ENCODE measurements at places on chromosomes 12 and 14.

- DNase-seq, result no peak
Measured at GRCh38 chr12:53530061-53530460, 22.8 kb upstream of the NPFF start.

GRCh38 chr12:124177951-124178316 lies 117.0 kb upstream of the RFLNA start:
- no peak for DNase-seq

- DNase-seq, result no peak
Measured at GRCh38 chr14:43022094-43022800, 1415.6 kb downstream of the LRFN5 start.

GRCh38 chr12:5882511-5883190 lies 62.4 kb downstream of the ANO2 start:
- no peak for DNase-seq

DNA sequence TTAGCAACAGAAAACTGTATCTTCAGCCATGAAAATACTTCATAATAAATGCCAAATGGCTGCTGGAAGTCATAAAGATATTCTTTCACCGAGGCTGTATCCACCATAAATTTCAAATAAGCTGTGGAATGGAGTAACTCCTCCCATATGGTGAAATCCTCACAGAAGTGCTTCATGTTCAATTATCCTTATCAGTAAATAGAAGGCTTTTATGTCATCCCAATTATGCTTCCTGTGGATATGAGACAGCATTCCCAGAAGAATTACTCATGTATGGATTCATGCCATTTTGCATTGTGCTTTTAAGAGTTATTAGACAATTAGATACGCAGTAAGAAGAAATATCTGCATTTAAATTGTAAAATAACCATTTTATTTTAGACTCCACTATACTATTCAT lies 99.0 kb downstream of the RTN1 start:
- DNase-seq, result peak; percentile 40

- no peak for DNase-seq
Measured at GRCh38 chr12:11540156-11540555, 109.3 kb upstream of the ETV6 start.

DNA sequence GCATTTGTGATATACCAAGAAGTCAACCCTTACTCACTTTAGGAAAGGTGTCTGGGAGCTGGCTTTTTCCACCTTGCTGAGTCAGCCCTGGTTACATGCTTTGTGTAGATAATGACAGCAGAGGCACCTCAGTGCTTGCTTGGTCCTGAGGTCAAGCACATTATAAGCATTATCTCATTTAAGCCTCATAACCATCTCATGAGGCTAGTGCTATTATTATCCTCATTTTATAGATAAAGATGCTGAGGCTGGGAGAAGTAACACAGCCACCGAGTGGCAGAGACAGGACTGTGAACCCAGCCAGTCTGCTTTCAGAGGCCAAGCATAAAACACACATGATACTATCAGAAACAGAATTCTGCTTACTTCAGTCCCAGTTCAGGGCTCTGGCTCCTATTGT lies 29.4 kb downstream of the MAX start:
- DNase-seq, result no peak

DNA sequence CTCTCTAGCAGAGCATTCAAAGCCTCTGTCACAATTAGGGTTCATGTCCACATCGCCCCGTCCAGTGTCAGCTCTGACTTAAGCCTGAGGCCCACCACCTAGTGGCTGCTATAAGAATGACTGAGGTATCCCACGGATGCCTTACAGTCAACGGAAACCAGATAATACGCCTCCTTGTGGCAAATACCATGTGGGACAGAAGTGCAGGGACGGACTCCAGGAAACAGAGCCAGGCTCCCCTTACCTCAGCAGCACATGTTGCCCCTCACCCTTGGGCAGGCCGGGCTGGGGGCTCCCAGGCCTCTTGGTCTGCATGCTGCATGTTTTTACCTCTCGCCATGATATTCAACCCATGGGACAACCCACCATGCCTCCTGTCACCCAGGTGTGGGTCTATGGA lies 86.3 kb downstream of the VWF start:
- peak; percentile 45 for DNase-seq

DNA sequence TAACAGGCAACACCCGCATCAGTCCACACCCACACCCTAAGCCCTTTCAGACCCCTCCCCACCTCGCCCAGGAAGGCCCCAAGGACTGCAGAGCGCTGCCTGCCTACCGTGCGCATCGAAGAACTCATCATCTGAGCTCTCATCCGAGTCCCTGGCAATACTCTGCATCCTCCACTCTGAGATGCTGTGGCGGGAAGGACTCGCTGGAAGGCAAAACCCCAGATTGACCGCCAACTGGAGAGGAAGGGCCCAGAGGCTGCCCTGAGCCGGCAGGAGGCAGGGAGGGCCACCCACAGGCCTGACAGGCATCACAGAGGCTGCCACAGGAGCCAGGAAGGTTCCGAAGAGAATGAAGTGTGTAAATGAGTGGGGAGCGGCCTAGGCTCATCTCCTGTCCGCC lies 23.8 kb downstream of the ARL6IP4 start:
- DNase-seq, result no peak

- no peak for DNase-seq
Measured at GRCh38 chr14:63713764-63714163, 14.1 kb downstream of the SGPP1 start.

GRCh38 chr14:63032641-63033040 lies 12.6 kb downstream of the KCNH5 start:
- DNase-seq, result no peak

DNA sequence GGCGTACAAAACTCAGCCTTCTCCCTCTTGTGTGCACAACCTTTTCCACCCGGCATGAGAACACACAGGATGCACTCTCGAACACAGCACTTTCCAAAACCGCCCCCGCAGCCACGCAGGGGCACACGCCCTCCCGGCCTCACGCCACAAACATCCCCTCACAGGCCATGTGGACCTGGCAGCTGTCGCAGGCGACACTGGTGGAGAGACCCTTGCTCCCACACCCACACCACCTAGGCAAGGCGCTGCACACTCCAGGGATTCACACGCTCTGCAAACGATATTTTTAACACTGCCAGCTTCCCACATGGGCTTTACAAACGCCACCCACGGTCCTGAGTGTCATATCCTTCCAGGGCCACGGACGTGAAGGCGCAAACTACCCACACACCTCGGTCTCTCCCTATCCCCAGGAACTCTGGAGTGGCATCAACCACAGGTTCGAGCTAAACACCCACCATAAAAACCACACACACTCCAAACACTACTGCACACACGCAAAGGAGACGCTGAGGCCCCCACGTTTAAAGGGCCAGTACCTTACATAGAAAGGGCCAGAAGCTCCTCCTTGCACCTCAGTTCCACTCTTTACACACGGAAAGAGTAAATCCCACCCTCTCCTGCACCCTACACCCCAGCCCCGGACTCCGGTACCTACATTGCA lies 12.4 kb upstream of the ITGB7 start:
- DNase-seq, result no peak

DNA sequence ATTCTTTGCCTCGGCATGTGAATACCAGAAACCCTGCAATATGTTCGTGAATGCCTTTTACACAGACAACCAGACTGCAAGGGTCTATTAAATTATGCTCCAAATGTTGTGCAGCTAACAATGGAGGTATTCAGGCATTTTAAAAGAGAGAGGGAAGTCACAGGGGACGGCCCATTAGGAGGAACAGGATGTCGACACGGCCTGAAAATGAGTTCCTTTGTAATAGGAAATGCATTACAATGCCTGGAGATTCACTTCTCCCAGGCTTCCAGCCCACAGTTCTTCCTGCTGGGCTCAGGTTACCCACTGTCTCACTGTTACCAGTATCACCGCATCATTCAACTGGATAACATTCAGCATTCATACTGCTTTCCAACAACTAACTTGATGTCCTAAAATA lies 2.5 kb downstream of the DUSP6 start:
- no peak for DNase-seq

DNA sequence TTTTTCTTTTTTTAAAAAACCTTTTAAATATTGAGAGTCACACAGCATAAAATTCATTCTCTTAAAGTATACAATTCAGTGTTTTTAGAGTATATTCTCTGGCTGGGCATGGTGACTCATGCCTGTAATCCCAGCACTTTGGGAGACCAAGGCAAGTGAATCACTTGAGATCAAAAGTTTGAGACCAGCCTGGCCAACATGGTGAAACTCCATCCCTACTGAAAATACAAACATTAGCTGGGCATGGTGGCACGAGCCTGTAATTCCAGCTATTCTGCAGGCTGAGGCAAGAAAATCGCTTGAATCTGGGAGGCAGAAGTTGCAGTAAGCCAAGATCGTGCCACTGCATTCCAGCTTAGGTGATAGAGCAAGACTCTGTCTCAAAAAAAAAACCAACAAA lies 68.4 kb upstream of the BCAT1 start:
- no peak for DNase-seq

- no peak for DNase-seq
Measured at GRCh38 chr14:102927346-102927877, 4.9 kb downstream of the AMN start.

- DNase-seq, result no peak
Measured at GRCh38 chr14:36617824-36618223, 35.4 kb upstream of the NKX2-8 start.

DNA sequence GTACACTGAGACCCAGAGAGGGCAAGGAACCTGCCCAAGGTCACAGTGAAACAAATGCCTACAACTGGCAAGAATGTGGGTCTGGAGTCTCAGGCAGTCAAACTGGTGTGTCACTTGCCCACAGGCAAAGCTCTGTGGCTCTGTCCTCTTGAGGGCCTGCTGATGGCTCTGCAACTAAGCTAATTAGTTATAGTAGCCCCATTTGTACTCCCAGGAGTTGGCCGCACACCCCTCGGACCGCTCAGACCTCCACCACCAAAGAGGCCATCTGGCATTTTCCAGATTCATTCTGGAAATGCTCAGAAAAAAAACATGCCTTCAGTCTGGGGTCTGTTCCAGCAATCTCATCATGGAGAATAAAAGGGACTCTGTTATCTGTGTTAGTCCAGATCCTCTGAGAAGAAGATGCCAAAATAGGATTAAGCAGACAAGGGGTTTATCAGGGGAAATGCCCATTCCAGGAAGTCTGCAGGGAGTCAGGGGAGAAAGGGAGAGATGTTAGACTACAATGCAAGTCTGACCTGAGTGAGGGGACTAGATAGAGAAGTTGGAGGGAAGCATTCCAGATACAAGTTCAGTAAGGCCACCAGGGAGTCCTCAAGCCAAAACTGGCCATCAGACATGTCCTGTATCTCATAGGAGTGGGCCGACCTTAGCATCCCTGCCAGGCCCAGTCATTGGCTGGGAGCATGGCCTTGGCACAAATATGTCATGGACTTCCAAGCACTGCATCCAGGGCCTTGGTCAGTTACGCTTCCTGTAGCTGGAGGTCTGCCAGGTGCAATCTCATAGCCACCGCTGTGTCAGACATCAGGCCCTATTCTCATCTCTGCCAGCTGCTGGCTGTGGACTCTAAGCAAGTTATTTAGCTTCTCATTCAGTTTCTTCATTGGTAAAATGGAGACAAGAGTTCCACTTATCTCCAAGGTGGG lies 15.4 kb upstream of the OAS1 start:
- peak; percentile 26 for DNase-seq

GRCh38 chr12:65740873-65741600 lies 83.2 kb upstream of the HMGA2 start:
- no peak for DNase-seq

DNA sequence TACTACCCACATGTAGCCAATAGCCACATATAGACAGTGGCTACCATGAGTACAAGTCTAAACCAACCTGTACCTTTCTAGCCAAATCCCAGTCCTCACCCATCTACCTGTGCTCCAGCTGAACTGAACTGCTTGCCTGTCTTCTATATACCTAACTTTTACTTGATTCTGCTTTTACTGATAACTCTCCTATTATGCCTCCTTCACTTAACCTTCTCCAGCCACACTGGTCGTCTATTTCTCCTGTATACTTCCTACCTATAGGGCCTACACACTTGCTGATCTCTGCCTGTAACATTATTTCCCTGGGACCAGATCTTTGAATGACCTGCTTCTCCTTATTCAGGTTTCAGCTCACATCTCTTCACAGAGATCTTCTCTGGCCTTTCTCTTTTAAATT lies 26.0 kb upstream of the MSRB3 start:
- DNase-seq, result no peak

DNA sequence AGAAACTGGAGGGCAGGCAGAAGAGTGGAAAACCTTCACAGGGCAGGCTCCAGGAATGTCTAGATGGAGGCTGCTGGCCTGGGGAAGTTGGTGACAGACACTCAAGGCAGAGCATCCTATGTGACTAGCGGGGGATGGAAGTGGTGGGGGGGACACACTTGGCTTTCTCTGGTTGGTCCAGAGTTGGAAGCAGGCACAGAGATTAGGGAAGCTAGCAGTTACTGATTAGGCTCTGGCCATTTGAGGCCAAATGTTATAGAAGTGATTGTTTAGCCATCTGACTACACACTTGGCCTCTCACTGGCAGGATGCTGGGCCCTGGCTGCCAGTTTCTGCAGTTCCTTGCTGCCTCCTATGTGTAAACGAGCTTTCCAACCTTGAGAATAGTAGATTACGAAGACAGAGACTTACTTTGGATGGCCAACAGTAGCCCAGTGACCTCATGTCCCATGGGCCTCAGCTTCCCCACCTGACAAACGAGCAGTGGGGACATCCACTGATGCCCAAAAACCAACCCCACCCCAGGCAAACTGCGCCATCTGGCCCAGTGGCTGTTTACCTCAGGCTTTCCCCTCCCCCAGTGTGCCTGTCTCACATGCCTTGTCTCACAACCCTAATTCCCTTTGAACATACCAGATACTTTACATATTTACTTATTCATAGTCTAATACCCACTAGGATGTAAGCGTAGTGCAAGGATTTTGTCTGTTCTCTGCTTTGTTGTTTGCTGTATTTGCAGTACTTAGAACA lies 102.7 kb downstream of the PAPLN start:
- no peak for DNase-seq

- no peak for DNase-seq
Measured at GRCh38 chr12:93972411-93973208, 175.8 kb upstream of the PLXNC1 start.

All from NCI-H774 (cell line).